ENCODE measurements at places on chromosomes 3 and 15.

GRCh38 chr15:86540840-86541467, 461.3 kb downstream of the AGBL1 start:
- DNase-seq: no peak

- peak; percentile 26 for DNase-seq
These were observed 18.6 kb downstream of the CMTM8 start for GRCh38 chr3:32257042-32257441.

DNA sequence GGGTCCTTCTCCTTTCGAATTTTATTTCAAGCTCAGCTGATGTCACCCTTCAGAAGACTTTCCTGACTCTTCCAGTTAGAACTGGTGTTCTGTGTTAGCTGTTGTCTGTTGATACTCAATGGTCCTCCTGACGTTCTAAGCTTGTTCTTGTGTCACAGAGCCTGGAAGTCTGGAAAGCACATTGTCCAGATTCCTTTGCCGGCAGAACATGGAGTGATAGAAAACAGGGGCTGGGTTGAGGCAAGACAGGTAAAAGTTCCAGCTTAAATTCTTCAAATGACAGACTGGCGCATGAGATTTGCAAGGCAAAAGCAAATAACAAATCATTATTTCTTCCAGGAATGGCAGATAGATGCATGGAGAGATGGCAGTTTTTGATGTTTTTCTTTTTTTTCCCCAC, 102.0 kb upstream of the CLSTN2 start:
- DNase-seq: no peak

- DNase-seq: no peak
These were observed 7.0 kb upstream of the TFG start for GRCh38 chr3:100702082-100702979.

DNA sequence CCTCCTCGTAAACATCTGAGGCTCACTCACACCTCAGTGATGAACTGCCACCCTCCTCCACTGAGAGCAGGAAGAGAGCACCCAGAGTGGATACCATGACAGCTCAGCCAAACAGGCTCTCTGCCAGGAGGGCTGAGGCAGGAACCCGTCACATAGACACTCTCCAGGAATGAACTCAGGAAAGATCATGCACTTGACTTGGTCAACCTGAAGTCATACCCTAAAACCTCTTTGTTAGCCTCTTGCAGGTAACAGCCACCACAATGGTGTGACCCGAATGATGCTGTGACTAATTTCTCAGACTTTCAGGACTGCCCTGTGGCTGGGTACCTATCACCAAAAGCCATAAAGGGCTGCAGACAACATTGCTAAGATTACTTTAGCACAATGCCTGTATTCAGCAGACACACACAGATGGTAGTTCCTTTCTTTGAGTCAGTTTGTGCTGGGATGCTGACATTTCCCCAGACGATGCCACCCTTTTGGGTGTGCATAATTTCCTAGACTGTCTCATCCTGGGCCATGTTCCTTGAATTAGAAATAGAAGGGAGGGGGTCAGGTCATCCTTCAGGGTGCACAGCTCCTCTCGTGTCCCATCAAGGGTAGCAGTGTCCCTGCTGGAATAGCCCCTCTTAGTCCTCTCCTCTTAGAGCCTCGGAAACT, 30.3 kb downstream of the CX3CR1 start:
- DNase-seq: no peak
